ENCODE measurements at places on chromosomes 11 and 22.

DNA sequence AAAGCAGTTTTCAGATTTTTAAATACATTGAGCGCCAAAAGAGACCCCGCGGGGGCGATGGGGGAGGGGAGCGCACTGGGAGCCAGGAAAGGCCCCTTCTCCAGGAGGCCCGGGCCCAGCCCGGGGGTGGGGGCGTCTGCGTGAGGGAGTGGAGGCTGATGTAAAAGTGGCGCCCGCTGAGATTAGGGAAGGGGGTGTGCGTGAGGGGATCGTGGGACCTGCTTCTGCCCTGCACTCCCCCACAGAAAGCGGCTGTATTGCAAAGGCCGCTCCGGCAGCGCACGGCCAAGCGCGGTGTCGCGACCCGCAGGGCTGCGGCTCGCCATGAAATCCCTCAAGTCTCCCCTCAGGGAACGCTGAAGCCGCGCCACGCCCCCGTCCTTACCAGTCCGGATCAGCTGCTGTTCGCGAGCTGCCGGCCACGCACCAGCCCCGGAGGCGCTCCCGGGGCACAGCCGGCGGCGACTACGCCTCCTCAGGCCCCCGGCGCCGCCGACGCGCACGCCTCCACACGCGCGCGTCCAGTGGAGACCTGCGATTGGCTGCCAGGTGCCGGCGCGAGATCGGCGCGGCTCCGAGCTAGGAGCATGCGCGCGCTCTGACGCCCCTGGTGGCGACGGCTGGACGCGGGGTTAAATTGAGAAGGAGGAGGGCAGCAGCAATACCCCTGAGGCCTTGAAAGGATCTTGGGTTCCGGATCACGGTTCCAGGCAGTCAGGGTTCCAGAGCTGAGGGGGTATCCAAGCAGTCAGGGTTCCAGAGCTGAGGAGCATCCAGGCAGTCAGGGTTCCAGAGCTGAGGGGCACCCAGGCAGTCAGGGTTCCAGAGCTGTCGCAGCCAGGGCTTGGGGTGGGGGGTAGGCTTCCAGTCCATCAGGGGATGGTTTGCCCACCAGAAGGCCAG is at the start of gene ZNF280B:
Gene ZNF280B, minus strand, starts transcription at position 469 of the 903 bp plus-strand sequence. CDS start 19,344 bp downstream, outside the sequence.
- no peak for DNase-seq

DNA sequence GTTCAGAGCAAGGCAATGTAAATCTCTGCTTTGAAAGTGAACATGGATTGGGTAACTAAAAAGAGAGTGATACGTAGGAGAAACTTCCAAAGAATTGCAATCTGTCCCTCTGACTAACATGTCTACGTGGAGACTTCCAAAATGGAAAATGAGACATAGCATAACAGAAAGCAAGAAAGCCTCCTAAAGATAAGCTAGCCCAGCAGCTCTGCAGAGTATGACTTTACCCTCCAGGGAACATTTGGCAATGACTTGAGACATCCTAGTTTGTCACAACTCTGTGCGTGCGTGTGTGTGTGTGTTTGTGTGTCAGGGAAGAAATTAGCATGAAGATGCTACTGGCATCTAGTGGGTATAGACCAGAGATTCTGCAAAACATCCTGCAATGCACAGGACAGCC is 817.4 kb downstream of the NTM start:
- no peak for DNase-seq

DNA sequence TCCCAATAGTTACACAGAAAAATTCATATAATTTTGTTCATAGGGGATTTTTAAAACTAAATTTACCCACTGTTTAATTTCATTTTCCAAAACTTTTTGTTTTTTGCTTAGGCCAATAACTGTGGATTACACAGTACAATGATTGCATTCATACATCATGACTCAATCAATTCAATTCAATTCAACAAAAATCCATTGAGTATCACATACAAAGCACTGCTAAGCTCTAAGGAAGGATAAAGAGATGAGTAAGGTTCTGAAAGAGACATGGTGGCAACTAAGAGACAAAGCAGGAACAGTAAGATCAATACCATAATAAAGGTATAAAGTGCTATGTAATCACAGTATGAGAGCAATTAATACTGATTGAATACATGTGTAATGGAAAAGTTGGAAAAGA is 9.4 kb upstream of the LAYN start:
- DNase-seq: no peak

DNA sequence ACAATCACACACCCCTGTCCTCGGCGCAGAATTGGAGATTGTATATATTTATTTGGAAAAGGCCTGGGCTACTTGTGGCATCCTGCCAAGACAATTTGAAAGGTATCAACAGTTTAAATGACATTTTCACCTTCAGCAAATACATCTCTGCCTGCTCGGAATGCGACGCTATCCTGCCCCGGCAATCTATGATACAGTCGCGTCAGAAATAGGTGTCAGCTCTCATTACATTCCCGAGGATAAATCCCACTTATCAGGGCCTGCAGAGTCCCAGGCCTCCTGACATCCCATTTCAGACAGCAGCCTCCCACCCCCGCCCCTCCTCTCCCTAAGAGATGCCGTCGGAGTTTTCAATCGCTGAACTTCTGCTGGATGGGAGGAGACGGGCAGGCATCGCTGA is 114.7 kb downstream of the BRD1 start:
- DNase-seq: no peak

GRCh38 chr11:131186629-131187101 is 183.8 kb upstream of the NTM start:
- DNase-seq: no peak

DNA sequence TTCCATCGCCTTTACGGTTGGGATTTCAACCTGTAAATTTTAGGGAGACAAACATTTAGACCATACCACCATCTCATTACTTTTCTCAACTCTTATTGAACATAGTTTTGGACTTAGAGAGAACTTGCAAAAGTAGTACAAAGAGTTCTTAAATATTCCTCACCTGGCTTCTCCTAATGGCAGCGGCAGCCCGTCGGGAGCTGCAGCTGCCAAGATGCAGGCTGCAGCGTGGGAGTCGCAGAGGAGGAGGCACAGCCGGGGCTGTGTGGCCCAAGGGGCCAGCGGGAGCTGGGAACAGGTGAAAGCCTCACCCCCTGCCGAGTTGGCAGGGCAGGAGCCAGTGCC is 23.1 kb upstream of the RNASEH2C start:
- DNase-seq: no peak

DNA sequence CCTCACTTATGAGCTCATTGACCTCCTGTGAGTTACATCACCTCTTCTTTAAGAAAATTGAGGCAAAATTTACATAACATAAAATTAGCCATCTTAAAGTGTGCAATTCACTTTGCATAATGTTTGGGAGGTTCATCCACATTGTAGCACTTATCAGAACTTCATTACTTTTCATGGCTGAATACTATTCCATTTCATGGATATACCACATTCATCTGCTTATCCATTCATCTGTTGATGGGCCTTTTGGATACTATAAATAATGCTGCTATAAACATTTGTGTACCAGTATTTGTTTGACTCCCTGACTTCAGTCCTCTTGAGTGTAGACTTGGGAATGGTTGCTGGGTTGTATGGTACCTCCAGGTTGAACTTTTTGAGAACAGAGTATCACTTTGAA is 103.4 kb downstream of the TP53I11 start:
- no peak for DNase-seq

DNA sequence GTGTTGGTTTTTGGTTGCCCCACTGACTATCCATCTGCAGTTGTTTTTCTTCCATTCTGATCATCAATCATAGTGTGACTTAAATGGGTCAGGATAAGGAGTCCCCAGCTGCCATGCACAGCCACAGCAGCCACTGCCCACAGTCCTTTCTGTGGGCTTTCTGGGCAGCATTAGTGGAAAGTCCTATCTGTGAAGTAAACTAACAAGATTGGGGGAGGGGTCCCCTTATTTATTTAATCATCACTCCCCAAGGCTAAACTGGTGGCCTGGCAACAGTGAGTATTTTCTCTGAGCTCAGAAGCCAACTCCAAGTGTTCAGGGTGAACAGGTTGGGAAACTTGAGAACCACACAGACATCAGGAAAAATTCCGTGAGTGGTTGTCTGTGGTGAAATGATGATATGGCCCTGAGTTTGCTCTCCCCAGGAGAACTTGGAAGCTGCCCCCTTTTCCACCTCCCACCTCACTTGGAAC is 145.0 kb downstream of the CCDC34 start:
- DNase-seq: no peak

- DNase-seq: no peak
Observed at GRCh38 chr11:126408901-126409619, 53.6 kb downstream of the ST3GAL4 start.

DNA sequence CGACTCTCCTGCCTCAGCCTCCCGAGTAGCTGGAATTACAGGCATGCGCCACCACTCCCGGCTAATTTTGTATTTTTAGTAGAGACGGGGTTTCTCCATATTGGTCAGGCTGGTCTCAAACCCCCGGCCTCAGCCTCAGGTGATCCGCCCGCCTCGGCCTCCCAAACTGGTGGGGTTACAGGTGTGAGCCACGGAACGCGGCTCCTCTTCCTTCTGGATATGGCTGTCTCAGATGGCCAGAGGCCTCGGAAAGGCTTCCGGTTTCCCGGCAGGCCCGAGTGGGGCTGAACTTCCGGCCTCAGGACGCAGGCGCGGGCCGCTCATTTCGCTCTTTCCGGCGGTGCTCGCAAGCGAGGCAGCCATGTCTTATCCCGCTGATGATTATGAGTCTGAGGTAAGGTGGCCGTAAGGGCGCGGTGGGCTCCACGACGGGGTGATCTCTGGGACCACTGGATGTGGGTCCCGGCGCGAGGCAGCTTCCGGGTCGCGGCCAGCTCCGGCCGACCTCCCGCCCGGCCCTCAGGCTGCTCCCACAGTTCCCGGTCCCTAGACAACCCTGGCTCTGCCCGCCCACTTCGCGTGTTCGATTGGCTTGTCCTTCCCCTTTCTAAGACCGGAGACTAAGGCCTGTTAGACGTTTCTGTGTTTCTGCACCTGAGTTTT is at the start of gene EIF3L:
Gene EIF3L, plus strand, starts transcription at position 331 of the 663 bp plus-strand sequence. Its CDS starts 31 bp downstream, at position 362.
- DNase-seq: peak; percentile 45

DNA sequence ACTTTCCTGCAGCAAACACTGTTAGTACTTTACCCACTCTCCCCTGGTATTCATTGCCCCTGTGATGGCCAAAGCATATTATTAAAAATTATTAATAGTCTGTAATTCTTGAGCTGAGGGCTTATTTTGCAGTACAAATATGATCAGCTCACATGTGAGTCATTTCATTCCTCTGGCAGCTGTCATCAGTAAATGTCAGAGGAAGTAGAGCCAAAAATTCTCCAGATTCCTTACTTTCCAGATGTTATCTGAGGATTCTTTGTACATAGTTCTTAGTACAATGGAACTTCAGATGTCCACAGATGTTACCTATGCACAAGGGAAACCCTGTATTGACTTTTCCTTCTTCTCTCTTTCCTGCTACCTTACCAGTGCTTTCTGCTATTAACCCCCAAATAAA is 12.5 kb downstream of the OR5B3 start:
- no peak for DNase-seq

DNA sequence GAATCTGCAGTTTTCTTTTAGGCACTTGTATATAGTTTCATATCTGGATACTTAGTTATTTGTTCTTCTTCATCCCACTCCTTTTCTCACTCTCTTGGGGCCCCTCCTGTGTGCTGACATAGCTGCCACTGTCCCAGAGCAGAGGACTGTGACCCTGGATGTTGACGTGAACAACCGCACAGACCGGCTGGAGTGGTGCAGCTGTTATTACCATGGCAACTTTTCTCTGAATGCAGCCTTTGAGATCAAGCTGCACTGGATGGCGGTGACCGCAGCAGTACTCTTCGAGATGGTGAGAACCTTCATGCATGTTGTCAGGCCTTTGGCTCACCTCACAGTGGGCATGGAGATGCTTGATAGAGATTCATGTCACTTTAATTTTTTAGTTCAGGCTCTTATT is 50.9 kb upstream of the YWHAH start:
- no peak for DNase-seq

GRCh38 chr11:134146598-134146997 is 77.2 kb downstream of the NCAPD3 start:
- no peak for DNase-seq

GRCh38 chr11:45885274-45885920 is at the start of gene MAPK8IP1:
MAPK8IP1 (plus strand) TSS chr11:45885651; CDS start chr11:45885821, 170 bp downstream.
- no peak for DNase-seq

DNA sequence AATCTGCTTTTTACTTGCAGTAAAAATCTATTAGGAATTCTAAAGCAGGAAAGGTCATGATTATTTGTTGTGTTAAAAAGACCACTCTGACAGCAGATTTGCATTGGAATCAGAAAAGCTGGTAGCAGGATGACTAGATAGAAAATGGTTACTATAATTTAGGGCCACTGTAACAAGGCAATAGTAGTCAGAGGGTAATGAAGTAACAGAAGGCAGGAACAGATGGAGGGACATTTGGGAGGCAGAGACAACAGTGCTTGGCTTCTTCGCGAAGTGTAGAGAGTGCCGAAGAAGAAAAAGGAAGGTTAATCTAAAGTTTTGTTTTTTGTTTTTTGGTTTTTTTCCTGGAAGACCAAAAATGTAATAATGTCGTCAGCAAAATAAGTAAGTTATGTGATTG is 129.8 kb upstream of the SLC5A12 start:
- DNase-seq: no peak

DNA sequence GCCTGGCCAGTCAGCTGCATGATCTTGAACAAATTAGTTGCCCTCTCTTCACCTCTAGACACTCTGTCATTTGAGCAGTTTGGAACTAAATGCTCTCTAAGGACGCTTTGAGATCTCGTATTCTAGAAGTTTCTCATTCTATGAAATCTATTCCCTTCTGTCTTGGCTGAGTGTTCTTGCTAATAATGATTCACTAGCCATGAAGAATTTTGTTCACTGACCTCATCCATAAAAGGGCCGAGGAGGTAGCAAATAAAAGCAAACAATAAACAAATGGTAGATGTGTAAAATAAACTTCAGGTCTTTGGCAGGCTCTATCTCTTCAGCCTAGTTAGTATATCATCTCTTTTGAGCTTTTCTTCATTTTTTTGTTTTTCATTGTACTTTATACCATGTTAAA is 76.6 kb downstream of the USP35 start:
- DNase-seq: no peak

- DNase-seq: no peak
Observed at GRCh38 chr11:128235426-128235825, 351.9 kb downstream of the ETS1 start.

DNA sequence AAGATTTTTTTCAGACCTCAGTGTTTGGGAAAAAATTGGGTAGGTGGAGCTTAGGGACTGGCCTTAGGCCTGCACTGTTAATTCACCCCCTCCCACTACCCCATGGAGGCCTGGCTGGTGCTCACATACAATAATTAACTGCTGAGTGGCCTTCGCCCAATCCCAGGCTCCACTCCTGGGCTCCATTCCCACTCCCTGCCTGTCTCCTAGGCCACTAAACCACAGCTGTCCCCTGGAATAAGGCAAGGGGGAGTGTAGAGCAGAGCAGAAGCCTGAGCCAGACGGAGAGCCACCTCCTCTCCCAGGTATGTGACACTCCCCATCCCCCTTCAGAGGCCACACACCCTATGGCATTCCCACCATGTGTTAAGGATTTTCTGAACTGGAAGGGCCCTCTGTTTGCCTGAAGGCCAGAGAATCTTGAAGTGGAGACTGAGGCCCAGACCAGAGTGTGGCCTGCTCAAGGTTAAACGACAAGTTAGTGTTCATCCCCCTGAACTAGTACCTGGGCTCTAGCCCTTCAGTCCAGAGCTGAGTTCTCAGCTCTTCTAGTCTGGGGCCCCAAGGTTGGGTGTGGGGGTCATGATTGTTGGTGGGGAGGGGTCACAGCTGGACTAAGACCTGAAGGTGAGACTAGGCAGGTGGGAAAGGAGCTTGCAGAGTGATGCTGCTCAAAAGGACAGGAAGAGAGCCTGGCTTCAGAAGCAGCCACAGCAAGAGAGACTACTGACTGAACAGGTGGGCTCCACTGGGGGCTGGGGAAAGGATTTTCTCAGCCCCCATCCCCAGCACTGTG is 2.3 kb upstream of the FOLR1 start:
- DNase-seq: peak; percentile 46

Data from NCI-H2081 treated with DMSO at 0.1 percent for 48 hours (cell line).